ENCODE measurements at places on chromosomes 3 and 15.

GRCh38 chr3:158766364-158766763 lies 34.1 kb upstream of the RARRES1 start:
- no peak for DNase-seq

DNA sequence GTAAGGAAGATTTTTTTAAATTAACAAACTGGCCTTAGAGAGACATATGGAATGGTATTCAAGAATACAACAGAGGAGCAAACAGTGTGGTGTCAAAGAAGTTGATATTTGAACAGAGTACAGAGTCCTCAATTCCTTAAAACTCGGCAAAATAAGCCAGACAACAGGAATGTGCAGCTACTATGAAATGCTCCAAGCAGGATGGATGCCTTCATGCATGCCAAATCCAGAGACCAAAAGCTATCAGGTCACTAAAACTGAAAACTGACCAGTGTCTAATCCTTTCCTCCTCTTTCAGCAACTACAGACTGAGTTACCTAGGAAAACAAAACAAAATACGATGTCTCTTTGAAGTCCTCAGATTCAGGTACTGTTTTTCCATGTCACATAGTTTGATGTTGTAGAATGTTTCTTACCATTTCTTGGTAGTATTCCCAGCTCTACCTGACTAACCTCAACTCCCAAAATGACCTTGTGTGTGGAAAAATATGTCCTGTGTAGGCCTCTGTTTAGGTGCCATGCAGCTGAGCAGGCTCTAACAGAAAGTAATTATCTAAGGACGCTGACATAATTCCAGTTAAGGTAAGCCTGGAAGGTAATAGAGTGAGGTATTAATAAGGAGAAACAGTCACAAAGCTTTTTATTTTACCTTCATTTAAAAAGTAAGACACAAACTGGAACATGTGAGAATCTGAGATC lies 46.9 kb downstream of the TBL1XR1 start:
- DNase-seq = no peak

GRCh38 chr15:80059786-80060355 lies 395 bp downstream of the ZFAND6 start:
- DNase-seq = peak; percentile 86

DNA sequence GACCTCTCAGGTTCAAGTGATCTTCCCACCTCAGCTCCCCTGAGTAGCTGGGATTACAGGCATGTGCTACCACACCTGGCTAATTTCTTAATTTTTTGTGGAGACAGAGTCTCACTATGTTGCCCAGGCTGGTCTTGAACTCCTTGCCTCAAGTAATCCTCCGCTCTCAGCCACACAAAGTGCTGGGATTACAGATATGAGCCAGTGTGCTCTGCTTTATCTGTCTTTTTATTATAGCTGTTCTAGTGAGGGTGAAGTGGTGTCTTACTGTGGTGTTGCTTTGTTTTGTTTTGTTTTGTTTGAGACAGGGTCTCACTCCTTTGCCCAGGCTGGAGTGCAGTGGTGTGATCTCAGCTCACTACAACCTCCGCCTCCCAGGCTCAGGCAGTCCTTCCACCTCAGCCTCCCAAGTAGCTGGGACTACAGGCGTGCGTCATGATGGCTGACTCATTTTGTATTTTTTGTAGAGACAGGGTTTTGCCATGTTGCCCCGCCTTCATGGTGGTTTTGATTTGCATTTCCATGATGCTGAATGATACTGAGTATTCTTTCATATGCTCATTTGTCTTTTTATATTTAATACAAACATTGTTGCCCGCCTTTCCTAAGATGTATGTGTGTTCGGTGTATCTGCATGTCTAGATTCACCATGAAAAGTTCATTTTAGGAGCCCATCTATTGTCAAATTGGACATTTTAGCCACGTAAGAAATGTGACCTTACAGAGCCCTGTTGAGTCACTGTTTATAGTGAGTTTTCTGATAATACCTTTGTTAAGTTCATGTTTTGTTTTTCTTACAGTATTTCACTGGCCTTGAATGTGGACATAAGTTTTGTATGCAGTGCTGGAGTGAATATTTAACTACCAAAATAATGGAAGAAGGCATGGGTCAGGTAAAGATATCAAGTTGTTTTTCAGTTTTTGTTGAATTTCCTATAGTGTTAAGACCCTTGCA lies 80.6 kb downstream of the ARIH1 start:
- no peak for DNase-seq

GRCh38 chr3:69485489-69485888 lies 99.6 kb upstream of the FRMD4B start:
- DNase-seq = no peak

DNA sequence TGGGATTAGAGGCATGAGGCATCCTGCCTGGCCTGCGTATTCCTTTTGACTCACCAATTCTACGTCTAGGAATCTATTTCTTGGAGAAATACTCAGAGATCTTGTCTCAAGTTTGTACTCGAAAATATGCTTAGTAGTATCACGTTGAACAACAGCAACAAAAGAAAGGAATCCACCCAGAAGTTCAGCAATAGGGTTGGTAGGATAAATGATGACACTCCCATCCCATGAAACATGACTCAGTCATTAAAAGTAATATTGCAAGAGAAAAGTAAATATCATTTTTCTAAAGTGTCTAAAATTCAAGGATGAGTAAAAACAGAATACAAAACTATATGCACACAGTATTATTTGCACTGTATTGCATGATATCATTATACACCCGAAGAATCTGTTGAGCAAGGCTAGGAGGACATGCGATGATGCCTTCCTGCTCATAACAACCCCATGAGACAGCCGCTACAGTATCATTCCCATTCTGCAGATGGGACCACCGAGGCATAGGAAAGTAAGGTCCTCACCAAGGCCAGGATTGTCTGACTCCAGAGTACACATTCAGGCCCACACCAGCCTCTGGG lies 61.5 kb downstream of the SLC6A1 start:
- no peak for DNase-seq

All from NB4 (cell line).